ENCODE measurements at places on chromosomes 1 and 21.
A peak's percentile ranks its signal among the peaks of the same experiment; 100 is the strongest.

DNA sequence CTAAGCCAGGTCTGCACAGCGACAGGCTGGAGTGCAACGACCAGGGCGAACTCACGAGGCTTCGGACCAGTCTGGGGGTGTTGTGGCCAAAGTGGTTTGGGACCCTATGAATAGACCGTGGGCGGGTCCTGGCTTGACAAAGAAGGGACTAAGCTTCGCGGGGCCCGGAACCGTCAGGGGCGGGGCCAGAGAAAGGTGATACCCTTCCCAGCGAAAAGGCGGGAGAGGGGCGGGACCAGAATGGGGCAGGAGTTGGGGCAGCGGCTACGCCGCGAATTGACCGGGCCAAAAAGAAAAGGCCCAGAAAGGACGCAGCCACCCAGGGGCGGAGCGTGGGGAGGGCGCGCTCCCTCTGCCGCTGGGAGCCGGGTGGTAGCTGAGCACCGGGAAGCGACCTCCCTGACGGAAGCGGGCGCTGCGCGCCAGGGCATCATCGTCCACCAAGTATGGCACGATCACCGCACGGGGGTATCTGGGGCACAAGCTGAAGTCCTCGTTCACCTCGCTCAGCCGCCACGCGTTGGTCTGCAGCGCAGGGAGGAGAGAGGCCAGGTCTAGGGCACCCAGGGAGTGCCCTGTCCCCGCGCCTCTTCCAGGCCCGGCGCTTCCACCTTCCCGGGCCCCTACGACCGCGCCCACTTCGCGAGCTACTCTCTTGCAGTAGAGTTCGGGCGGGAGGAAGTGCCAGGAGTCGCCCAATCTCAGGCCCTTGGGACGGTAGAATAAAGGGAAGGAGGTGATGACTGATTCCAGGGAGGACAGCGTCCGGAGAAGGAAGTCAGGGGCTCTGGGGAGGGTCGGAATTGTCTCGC lies 6.7 kb upstream of the FAM167B start:
- DNase-seq: peak; percentile 78

DNA sequence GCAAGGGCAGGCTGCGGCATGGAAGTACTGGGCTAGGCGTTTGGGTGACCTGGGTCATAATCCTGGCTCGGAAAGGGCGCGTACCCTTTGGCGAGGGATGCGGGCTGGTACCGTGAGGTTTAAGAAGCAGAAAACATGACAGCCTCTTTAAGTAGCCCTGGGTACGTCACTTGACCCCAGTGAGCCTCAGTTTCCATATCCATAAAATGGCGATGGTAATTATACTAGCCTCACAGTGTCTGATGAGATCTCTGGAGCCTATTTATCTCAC lies 700 bp downstream of the PIGV start:
- no peak for DNase-seq

GRCh38 chr1:115168026-115168425 lies 78.7 kb upstream of the TSPAN2 start:
- peak; percentile 77 for DNase-seq

- DNase-seq: peak; percentile 26
These were observed 17.1 kb downstream of the ZBTB17 start for GRCh38 chr1:15958793-15959192.

DNA sequence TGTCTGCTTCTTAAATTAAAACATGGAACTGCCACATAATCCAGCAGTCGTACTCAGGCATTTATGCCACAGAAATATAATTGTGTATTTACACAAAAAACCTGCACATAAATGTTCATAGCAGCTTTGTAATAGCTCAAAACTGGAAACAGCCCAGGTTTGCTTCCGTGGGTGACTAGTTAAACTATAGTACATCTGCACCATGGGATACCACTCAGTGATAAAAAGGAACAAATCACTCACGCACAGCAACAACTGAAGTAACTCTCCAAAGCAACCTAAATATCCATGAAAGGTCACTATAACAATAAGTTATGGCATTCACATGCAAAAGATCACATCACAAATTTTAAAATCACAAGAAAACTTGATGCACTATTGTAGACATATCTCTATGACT lies 64.4 kb downstream of the KCNT2 start:
- no peak for DNase-seq

DNA sequence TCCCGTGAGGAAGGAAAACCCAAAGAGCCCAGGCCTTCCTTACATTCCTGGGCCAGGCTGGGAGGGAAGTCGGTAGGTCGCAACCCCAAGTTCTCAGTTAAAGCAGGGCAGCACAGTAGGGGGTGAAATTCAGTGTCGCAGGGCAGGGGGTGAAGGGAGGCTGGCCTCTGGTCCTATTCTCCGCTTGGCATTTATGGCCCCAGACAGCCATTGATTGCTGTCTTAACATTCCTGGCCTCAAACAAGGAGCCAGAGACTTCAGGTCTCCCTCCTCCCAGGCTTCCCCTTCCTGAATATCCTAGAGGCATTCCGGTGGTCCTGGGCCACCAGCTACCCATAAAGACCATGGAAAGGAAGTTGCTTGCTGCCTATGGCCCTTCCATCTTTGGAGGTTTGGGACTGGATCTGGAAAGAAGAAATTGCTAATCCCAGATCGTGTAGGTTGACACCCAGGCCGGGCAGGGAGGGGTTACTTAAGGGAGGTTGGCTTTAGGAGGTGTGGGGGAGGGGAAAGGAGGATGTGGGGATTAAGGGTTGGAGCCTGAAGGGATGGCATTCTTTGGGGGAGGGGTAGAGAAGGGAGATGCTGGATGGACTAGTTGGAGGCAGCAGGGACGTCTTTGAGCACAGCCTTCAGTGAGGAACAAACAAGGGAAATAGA lies 1.7 kb downstream of the LIN28A start:
- DNase-seq: no peak

GRCh38 chr21:46605767-46606426 lies 1.0 kb upstream of the S100B start:
- no peak for DNase-seq

- DNase-seq: peak; percentile 65
These were observed 81.4 kb downstream of the ASTN1 start for GRCh38 chr1:177082855-177083693.

- no peak for DNase-seq
These were observed 225.9 kb upstream of the POU3F1 start for GRCh38 chr1:38272515-38272914.

DNA sequence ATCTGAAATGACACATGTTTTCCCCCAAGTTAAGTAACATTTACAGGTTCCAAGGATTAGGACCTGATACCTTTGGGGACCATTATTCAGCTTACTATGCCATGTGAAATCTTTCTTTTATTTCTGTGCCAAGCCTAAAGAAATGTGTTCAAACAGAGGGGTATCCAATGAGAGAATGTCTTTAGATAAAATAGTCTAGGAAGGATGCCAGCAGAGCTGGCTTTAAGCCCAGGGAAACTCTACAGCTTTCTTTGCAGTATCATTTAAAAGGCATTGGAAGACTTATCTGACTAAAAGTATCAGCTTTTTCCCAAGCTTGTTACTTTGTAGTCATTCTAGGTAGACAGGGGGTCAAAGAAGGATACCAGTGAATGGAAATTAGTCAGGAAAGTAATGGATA lies 860.4 kb downstream of the PLA2G4A start:
- DNase-seq: peak; percentile 53

DNA sequence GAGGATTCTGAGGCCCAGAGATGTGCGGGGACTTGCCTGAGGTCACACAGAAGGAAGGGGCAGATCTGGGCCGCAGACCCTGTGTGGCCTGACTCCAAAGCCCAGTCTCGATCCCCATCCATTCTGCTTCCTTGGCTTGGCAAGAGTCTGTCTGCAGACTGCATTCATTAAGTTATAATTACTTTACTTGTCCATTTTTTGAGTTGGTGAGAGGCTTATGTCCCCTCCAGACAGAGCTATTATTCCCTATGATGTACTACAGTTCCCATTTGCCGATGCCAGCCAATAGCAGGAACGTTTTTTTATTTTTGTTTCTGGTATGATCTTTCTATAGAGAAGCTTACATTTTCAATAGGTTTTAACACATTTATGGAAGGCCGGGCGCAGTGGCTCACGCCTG lies 101.5 kb downstream of the ARHGEF10L start:
- DNase-seq: no peak

- no peak for DNase-seq
These were observed 154.1 kb upstream of the VAMP3 start for GRCh38 chr1:7616953-7617352.

DNA sequence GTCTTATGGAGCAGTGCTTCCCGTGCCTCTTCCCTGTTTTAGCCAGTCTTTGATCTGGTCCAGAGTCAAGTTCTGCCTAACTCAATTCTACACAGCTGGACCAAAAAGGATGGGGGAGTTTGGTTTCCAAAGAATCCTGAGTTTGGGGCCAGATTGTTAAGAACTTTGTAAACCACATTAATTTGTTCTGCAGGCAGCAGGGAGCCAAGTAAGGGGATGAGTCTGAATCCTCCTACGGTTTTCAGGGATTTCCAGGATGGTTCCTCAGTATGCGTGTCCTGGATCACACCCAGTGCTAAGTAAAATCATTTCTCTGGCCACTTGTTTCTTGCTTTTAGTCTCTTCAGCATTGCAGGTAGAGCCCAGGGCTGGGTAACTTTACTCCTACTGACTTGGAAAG lies 26.1 kb upstream of the GJA5 start:
- no peak for DNase-seq

- DNase-seq: no peak
These were observed 9.4 kb downstream of the E2F2 start for GRCh38 chr1:23521588-23521987.

DNA sequence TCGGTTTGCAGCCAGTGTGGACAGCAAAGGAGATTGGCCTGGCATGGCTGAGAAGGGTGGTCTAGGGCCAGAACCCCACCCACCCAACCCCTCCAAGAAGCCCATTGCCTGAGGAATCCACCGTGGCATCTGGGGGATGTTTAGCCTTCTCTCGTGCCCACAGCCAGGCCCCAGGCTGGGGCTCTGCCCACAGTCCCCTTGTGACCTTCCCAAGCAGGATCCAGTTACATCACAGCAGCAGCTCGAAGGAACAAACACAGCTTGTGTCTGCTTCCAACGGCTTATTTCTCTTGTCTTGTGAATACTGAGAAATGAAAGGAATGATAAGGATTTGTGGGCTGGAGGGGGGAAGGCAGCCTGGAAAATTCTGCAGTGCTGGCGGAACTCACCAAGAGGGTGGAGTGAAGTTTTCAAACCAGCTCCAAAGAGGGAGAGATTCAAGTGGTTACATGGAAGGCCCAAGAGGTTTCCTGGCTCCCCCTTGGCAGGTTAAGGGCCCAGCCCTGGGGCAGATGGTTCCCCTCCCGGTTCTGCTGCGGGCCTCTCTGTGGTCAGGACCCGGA lies 61.6 kb downstream of the DHRS3 start:
- DNase-seq: peak; percentile 76

DNA sequence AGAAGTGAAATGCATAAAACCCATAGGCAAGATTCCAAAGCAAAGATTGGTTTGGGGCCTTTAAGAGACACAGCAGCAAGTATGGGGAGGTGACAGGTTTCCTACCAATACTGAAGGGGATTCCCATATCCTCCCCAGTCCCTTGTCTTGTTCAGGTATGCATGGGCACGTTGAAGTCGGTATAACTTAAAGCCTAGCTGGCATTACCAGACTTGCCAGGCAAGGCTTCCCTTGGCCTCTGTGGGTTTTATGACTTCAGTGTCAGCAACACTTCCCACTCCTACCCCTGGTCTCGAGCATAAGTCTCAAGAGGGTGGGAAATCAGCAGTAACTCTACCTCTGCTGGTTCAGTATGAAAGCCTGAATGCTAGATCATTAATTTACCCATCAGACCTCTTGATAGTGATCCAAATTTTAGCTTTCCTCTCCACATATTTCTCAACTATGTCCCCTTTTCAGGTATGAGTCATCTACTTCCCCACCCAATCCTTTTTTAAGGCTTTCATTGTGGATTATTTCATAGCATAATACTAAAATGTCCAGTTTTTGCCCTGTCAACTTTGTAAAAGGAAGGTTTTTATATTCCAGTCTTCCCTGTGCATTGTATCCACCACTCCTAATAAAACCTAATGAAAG lies 6.8 kb downstream of the CYP4X1 start:
- DNase-seq: no peak

DNA sequence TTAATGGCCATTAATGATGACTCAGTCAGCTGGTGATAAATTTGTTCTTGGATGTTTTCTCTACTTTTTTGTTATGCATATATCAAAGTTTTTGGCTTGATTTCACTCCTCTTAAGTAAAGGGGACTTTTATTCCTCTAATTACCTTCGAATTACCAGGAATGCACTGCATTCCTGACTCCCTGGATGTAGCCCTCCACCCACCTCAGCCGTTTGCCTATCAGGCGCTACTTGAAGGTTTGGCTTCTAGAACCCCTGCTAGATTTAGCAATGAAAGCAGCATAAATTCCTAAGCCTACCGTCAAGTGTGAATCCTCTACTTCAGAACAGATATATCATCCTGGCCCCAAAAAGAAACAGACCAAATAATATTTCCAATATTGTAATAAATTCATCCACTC lies 387.8 kb upstream of the ADGRL2 start:
- DNase-seq: no peak

GRCh38 chr1:244173769-244174168 lies 122.7 kb downstream of the ZBTB18 start:
- no peak for DNase-seq

DNA sequence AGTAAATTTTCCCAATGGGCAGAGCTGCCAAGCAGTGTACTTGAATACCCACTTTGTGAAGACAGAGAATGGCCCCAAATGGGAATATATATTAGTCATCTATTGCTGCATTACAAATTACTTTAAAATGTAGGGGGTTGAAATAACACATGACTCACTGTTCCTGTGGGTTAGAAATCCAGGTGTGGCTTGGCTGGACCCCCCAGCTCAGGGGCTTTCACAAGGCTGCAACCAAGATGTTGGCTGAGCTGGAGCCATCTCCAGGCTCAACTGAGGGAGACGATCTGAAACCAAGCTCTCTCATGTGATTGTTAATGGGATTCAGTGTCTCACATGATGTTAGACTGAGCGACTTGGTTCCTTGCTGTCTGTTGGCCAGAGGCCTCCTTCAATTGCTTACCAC lies 33.4 kb upstream of the ARHGAP29 start:
- DNase-seq: peak; percentile 82

GRCh38 chr1:29732453-29732852 lies 496.1 kb downstream of the PTPRU start:
- DNase-seq: no peak

DNA sequence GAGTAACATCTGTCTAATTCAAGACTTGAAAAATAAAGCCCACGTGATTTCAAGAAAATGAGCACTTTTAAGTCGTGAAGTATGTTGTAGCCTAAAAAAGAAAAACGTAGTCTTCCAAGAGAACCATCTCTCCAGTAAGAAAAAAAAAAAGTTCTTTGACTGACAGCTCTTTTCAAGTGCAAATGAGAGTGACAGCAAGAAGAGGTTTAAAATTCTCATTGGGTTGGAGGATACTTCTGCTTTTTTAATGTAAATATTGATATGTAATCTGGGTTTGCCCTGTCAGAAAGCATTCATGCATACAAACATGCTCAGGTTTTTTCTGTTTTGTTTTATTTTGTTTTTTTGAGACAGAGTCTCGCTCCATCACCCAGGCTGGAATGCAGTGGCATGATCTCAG lies 32.3 kb upstream of the PRDM2 start:
- no peak for DNase-seq

DNA sequence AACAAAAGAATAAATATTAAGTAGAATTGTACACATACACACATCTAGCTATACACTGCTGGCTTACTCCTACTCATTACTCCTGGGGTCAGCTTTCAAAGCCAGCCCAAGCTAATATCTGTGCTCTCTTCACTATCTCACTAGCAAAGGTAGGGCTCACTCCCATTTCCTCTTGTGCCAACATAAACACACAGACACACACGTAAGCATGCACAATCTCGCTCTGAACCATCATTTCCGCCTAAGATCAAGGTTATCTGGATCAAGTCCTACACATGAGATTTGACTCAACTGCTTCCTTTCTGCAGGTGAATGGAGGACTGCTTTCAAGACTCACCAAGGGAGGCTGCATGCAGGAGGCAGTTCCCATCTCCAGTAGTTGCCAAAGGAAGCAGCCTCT lies 28.8 kb upstream of the MTMR11 start:
- no peak for DNase-seq
